ENCODE measurements at places on chromosomes 13 and 19.

- DNase-seq: no peak
Measured at GRCh38 chr13:93698016-93698613, 471.5 kb downstream of the GPC6 start.

DNA sequence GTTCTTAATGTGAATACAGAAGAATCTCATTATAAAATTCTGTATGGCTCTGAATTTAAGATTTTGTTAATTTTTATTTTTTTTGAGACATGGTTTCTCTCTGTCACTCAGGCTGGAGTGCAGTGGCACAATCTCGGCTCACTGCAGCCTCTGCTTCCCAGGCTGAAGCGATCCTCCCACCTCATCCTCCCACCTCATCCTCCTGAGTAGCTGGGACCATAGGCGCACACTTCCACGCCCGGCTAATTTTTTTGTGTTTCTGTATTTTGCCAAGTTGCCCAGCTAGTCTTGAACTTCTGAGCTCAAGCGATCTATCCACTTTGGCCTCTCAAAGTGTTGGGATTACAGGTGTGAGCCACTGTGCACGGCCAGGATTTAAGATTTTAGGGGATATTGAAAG is 14.3 kb downstream of the CYP2A7 start:
- no peak for DNase-seq

- no peak for DNase-seq
Measured at GRCh38 chr13:99985886-99986527, 4.4 kb downstream of the ZIC2 start.

GRCh38 chr19:33906578-33907335 is 110.1 kb downstream of the KCTD15 start:
- no peak for DNase-seq
